ENCODE measurements at places on chromosomes 4 and X.

DNA sequence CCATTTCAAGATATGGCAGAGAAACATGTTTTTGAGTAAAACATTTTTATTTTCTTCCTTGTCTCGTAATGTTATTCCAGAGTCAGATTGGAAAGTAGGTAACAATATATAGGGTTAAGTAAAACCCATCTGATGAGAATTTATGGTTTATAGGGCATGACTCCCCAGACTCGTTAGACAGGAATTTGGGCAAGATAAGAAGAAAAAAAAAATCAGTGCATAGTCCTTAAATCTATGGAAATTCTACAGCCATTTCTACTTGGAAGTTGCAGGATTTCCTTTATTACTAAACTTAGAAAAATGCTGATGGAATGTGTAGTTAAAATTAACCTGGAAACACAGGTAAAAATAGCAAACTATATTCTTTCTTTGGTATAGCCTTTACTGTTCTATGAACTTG, 366.1 kb upstream of the MAGEB16 start:
- DNase-seq, result no peak

DNA sequence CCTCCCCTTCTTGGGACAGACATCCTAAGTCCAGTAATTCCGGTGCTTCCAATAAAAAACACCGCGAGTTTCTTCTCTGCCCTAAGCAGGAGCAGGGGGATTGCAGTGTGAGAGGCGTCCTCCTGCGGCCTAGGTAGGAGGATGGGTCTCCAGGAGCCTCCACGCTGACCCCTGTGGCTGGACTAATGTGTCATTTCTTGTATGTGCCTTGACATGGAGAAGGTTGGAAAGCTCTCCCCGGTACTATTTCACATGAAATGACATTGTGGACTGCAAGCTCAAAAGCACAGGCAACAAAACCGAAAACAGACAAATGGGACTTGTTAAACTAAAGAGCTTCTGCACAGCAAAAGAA, 66.6 kb upstream of the ENPP6 start:
- DNase-seq, result no peak

- DNase-seq, result peak; percentile 10
Measured at GRCh38 chr4:1356181-1356998, 9.4 kb downstream of the UVSSA start.

GRCh38 chrX:14672611-14673172, 143.4 kb downstream of the GLRA2 start:
- no peak for DNase-seq

DNA sequence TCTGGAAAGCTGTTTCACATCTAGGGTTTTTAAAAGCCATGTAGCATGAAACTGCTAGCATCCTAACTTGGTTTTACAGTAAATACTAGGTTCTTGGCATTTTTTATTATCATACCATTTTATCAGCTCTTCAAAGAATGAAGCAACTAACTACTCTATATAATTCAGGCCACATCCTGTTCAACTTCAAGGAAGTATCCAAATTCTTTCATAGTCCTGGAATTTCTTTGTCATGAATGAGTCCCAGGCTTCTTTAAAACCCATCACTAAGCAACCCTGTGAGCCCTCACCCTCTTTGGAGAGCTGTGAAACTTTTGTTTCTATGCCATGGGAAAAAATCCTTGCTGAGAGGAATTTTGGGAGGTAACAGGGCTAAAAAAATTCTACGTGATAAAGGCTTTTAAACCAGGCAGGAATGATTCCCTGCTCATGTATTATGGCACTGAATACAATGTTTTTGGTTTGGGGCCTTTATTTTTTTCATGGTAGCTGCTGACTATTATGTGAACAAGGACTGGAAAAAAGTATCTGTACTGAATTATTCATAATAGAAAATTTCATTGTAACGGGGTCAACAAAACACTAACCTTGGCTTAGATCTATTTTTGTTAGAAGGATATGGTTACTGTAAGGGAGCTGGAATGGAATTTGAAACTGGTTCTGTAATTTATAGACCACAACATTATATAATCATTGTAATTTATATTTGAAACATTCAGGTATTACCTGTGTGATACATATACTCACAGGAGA, 164.9 kb downstream of the DCTD start:
- DNase-seq, result no peak

DNA sequence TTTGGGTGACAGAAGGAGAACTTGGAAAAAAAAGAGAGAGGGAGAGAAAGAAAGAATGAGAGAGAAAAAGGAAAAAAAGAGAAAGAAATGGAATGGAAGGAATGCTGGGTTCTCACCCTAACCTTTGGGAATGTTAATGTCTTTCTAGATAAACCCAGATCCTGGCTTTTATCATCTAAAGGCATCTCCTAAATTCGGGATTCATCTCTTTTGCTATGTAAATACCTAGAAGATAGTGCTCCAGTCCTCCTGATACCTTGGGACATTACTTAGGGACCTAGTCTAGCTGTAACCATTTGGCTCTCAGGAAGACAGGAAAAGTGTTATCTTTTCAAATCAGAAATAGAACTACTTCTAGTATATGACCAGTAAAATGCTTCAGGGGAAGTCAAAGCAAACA, 15.8 kb upstream of the SPCS3 start:
- DNase-seq, result no peak

GRCh38 chr4:187666697-187667494, 328.7 kb upstream of the ZFP42 start:
- no peak for DNase-seq

DNA sequence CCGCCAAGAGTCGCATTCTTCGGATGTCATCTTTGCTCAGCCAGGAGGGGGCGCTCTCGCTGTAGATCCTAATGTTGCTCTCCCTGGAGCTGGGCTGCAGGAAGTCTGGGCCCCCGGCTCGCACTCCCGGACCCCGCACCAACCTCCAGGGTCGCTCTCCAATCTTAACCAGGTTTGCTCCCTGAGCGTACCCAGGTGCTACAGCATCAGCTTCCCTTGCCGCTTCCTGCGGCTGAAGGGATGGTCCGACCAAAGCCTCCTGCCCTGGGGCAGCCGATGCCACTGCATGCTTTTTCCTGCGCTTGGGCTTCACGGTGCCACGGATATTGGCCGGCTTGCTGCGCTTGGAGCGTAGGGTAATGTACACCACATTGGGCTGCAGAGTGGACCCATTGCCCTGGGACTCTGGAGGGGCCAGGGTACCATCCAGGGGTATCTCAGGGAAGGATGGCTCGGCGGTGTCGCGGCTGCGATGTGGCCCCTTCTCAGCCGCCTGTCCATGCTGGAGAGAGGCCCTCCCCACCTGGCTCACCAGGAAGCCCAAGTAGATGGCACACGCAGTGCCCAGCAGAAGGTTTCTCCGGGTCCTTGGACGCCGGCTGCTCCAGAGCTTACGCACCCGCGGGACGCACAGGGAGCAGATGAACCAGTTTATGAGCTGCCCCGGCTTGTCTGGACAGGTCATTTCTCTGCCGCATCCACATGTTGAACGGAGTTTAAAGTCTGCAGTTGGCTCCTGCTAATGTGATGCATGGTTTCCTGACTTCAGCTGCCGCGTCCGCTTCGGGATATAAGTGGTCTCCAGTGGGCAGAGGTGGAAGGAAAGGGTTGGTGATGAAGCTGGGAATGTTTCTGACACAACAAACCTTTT, 1.9 kb downstream of the GASK1B start:
- DNase-seq, result peak; percentile 5

- DNase-seq, result no peak
Measured at GRCh38 chrX:41734530-41734929, 10.5 kb downstream of the GPR82 start.

- DNase-seq, result no peak
Measured at GRCh38 chrX:100695991-100696390, 35.9 kb downstream of the SYTL4 start.

DNA sequence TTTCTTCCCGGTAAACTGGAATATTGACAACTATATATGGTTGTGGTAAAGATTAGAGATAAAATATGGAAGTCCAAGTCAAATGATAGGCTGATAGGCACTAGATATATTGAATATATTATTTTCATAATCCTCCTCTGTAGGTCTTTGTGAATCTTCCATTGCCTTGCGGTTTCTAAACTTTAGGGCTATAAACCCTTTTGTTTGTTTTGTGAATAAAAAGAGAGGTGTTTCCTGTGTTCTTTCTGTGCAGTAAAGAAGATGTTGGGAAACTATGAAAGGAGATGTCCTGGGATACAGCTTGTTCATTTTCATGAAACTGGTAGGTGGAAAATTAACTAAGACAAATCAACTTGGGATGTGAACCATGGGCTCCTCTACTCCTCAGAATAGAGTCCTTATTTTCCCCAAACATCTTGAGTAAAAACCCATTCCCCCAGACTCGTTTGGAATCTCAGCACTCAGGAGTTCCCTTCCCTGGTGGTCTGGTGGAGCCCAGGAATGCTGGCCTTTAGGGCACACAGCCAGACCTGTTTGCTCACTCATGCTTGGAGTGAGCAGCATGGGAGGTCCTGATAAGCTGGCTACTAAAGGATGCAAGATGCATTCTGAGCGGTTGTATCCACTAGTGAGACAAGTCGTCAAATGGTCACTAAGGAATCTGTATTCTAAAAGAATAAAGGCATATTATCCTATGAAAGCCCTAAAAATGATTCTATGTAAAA, 22.2 kb downstream of the PRDM8 start:
- no peak for DNase-seq

DNA sequence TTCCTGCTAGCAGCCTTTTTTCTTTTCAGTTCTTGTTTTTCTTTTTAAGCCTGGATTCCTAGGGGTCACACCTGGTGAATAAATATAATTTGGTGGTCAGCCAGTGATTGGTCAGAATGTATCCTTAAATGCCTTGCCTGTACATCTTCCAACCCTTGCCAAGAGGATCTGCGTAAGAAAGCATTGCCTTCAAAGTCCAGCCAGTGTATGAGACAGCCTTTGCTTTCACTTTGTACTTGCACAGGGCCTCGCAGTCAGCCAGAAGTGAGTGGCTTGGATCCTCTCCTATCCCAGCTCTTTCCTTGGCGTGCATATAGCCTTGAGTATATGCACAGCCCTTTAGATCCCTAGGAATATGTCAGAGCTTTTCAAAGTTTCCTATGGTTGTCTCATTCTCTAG, 22.2 kb downstream of the KANTR start:
- DNase-seq, result no peak

GRCh38 chr4:106618956-106619355, 250.4 kb upstream of the GIMD1 start:
- no peak for DNase-seq

DNA sequence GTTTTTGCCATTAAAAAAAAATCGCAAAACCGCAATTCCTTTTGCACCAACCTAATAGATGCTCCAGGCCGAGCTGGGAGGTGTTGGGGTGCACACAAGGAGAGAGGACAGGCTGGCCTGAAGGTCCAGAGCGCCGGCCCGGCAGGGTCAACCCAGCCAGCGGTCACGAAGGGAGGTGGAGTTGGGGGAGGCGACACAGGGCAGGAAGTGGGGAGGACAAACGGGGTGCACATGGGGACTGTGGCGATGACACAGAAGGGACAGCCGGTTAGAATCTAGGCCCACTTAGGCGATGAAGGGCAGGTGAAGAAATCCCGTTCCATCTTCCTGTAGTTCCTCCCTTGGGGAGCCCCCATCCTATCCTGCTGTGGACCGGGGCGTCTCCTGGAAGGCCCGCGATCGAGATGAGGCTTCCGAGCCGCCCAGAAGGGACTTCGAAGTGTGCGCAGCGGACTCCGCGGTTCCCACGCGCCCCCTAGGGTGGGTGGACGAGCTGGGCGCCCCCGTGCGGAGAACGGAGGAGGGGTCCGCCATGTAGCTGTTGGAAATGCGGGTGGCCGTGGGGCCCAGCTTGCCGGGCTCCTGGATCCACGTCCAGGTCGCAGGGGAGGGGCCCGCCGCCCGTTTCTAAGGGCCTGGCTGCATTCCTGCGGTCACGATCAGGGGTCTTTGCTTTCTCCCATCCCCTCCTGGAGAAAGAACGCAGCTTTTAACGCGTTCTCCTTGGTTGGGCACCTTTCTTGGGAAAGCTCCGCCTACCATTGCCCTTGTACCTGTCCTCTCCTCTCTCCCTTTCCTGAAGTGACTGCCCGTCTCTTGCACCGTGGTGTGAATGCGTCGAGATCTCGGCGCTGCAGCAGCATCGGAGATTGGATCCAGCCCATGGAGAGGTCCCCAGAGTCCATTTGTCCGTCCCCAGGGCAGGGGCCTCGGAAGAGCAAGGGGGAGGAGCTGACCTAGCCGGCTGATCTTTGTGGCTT, 17.0 kb upstream of the HPF1 start:
- no peak for DNase-seq

- no peak for DNase-seq
Measured at GRCh38 chr4:38154681-38155588, 194.7 kb downstream of the PTTG2 start.

- no peak for DNase-seq
Measured at GRCh38 chr4:113496698-113497097, 264.8 kb downstream of the CAMK2D start.

GRCh38 chr4:8067945-8068896, 90.4 kb downstream of the ABLIM2 start:
- no peak for DNase-seq

- no peak for DNase-seq
Measured at GRCh38 chrX:118239913-118240698, 105.8 kb upstream of the WDR44 start.

- DNase-seq, result no peak
Measured at GRCh38 chrX:111006116-111006515, 89.9 kb upstream of the PAK3 start.

- no peak for DNase-seq
Measured at GRCh38 chrX:148568763-148569162, 68.3 kb downstream of the AFF2 start.
